ENCODE measurements at places on chromosomes 3 and 15.

DNA sequence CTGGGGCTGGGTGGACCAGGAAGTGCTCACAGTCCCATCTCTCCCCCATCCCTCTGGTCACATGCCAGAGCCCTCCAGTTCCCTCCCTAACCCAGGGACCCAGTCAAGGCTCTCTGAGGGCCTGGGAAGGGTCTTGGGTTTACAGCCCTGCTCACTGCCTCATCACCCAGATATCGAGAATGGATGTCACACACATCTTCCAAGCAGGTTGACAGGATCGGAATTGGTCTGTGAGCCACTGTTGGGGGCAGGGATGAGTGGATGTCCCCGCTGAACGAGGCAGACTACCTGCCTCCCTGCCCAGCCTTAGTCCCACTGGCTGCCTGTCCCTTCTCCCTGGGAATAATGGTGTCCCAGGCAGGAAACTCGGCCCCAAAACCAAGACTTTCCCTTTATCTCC is 20.0 kb upstream of the GOLGA6C start:
- no peak for DNase-seq

GRCh38 chr3:134630506-134630905 is 20.3 kb downstream of the KY start:
- DNase-seq: no peak

GRCh38 chr3:158744567-158745288 is 12.5 kb upstream of the RARRES1 start:
- DNase-seq: no peak

DNA sequence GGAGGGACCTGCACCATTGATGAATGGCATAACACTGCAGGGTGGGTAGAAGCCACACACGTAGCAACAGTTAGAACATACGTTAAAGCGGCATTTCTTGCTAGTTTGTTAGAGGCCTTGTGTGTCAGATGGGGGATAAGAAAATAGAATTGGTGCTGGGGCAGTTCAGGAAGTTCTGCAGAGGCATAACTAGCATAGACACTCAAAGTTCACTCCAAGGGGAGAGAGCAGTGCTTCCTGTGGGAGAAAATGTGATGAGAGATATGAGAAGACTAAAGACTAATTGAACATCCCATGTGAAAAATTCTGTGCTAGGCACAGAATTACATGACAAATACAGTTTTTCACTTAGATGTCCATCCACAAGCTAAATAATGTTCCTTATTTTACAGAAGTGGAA is 327.1 kb downstream of the ZNF621 start:
- DNase-seq: no peak

GRCh38 chr3:45441584-45442310 is 53.4 kb downstream of the LARS2 start:
- DNase-seq: no peak

DNA sequence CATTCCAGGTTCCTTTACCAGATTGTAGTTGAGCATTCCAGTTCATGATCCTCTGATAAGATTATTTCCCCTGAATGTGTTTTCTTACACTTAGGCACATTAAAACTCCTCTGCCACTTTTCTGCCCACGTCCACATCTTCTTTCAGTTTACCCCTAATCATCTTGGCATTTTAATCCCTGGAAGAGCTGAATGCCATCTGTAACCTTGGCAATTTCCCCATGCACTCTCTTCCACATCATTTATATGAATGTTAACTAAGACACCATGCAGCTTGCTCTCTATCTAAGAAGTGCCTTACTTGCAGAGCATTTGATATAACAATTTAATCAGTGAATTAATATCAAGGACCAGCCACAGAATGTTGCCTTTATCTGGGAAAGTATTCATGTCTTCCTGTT is 25.8 kb downstream of the TIMP4 start:
- no peak for DNase-seq

- no peak for DNase-seq
These were observed 12.3 kb downstream of the NUDT16 start for GRCh38 chr3:131393868-131394267.

Data from COR-L47 (cell line).